Naive thymus-derived CD4-positive, alpha-beta T cell (primary cell): ENCODE measurements at places on chromosomes 2 and 18. TPM values are rescaled to one million over a fixed set of nuclear protein-coding genes. Genes with fewer than 3 reads are reported as not detected.

Gene AFF3
- total RNA-seq = 3.0 and 3.2 TPM in 2 replicates

DNA sequence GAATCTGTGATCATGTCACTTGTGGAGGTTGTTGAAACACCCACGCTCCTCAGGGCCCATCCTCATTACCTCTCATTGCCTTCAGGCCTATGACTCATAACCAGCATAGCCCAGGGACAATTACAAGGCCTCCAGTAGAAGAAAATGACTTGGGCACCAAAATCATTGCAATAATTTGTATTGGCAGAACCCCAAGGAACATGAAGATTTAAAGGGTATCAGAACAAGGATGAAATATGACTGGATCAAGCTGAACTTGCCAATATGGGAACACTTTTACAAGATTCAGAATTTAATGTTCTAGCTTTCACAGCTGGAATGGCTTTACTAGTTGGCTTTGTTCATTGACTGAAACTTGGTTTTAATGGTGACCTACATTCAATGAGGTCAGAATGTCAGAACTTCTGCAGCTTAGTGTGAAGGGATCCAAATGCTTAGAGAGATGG is 156.4 kb downstream of the COPS8 start:
- H3K4me3 ChIP-seq = no peak overlapping the region
- H3K27me3 ChIP-seq = no peaks in the 10 kb centered on the region
- no peak for DNase-seq
- H3K4me1 ChIP-seq = no peaks in the 10 kb centered on the region

GRCh38 chr2:40367032-40367431 is 84.9 kb downstream of the SLC8A1 start:
- H3K27ac ChIP-seq = no peak overlapping the region
- H3K4me1 ChIP-seq = no peaks in the 10 kb centered on the region
- DNase-seq = no peak
- H3K4me3 ChIP-seq = no peak overlapping the region
- no peaks in the 10 kb centered on the region for H3K27me3 ChIP-seq
- no peaks in the 10 kb centered on the region for H3K36me3 ChIP-seq

DNA sequence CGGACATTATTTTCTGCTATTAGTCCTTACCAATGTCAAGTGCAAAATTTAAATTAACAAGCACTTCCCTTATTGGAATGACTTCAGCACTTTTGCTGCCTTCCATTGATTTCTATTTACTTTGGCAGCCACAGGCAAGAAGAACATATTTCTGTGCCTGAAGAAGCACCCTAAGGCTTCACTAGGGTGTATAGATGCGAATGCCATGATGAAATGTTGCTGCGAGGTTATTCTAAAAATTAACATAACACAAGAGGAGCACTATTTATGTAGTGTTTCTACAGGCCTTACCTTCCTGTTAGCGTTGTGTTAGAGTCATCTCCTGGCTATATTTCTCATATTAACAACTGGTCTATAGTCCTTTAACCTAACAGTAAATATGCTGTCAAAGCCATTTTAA is 365.0 kb upstream of the HNRNPA3 start:
- peaks cover 9% of the 10 kb centered on the region for H3K4me1 ChIP-seq
- DNase-seq = no peak
- H3K4me3 ChIP-seq = no peak overlapping the region
- no peak overlapping the region for H3K27ac ChIP-seq

GRCh38 chr2:231933916-231934401 is 7.8 kb upstream of the NPPC start:
- H3K27me3 ChIP-seq = no peaks in the 10 kb centered on the region

DNA sequence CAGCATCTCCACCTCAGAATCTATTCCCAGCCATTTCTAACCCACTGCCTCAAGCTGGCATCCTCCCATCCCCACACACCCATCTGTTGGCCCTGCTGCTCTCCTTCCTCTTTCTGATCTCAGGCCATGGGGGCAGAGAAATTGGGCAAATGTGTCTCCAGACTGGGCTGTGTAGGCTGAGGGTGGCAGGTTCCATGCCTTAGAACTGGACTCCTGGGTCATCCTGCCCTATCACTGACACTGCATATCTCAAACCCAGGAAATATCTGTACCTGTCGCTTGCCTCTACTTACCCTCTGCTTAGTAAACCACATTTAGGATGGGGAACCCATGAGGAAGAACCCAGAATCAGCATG is 1.8 kb downstream of the WNT10A start:
- no peak overlapping the region for H3K4me3 ChIP-seq
- H3K4me1 ChIP-seq = peaks cover 33% of the 10 kb centered on the region
- H3K36me3 ChIP-seq = no peaks in the 10 kb centered on the region

DNA sequence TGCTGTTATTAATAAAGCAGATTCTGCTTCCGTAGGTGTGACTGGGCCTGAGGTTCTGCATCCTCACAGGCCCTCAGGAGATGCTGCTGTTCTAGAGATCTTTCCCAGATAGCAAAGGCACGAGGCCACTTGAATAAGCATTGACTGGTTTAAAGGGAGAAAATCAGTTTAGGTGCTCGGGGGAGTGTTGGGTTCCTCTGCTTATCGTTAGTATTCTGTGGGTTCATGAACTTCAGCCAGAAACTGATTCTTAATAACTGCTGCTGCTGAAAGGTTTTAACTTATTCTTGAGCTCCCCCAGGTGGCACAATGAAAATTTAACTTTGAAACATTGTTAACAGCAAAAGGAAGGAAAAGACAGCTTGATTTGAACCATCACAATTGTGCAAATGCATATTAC is 56.9 kb downstream of the ITGA6 start:
- no peak overlapping the region for H3K4me3 ChIP-seq
- H3K36me3 ChIP-seq = peaks cover 21% of the 10 kb centered on the region
- H3K27me3 ChIP-seq = no peaks in the 10 kb centered on the region

- peak overlapping the region; percentile 78 for H3K4me3 ChIP-seq
- DNase-seq = no peak
- peaks cover 13% of the 10 kb centered on the region for H3K4me1 ChIP-seq
- no peaks in the 10 kb centered on the region for H3K36me3 ChIP-seq
- H3K27me3 ChIP-seq = no peaks in the 10 kb centered on the region
- H3K27ac ChIP-seq = no peak overlapping the region
Measured at GRCh38 chr2:28394997-28395333, 2.3 kb downstream of the FOSL2 start.

DNA sequence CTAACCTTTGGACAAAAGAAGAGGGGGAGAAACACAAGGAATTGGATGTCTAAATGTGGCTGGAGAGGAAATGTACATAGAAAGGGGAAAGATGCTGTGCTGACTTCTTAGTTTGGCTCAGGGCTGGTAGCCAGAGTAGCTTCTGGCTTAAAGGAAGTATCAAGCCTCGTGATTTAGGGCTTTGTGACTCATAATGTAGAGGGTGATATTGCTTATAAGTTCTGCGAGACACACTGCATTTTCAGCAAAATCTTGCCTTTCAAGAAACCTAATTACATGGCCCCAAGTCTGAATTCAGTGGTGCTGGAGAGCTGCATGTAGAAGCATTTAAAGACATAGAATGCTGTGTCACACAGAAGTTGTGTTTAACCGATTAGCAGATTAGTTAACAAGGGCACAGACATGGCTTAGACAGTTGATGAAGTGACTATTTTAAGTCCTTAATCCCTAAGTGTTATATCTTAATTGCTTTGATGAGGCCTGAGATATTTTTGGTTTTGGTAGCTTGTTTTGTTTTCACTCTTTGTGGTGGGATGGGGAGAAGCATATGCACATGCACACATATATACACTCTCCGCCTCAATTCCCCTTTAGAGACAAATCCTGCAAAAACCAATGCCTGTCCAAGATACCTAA is 66.4 kb downstream of the EPAS1 start:
- no peak for DNase-seq
- no peak overlapping the region for H3K27ac ChIP-seq
- peaks cover 29% of the 10 kb centered on the region for H3K4me1 ChIP-seq
- no peaks in the 10 kb centered on the region for H3K36me3 ChIP-seq
